Activated CD8-positive, alpha-beta T cell treated with anti-CD3 and anti-CD28 coated beads for 36 hours (primary cell): ENCODE measurements at places on chromosomes 3 and 15. TPM values are rescaled to one million over a fixed set of nuclear protein-coding genes. Genes with fewer than 3 reads are reported as not detected.

- DNase-seq = no peak
These were observed 212.7 kb upstream of the PPP2R3A start for GRCh38 chr3:135752851-135753250.

Gene TYRO3
- total RNA-seq = 1.3 TPM

Gene OSTN
- not detected for total RNA-seq

DNA sequence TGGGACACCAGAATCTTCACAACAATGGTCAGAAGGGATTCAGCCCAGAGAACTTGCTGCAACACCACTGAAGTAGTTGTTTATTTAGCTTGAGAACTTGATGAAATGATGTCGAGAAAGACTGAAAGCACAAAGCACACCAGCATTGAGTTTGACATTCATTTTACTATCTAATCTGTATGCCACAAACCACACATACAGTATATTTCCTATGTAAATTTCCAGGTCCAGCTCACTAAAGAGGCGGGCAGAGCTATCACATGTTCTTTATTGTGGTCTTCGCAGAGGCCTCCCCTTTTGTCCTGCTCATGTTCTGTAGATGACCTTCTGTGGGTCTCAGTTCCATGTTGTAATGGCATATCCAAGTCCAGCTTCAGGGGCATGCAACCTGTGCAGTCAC, 10.4 kb upstream of the FMN1 start:
- no peak for DNase-seq

Gene PDE8A
- total RNA-seq = 23.2 TPM

GRCh38 chr3:138456961-138457862, 22.8 kb downstream of the ESYT3 start:
- no peak for DNase-seq
